ENCODE measurements at places on chromosomes 3 and 15.

- DNase-seq: no peak
Observed at GRCh38 chr15:55222588-55222987, 25.8 kb upstream of the RSL24D1 start.

- peak; percentile 79 for DNase-seq
Observed at GRCh38 chr3:81490541-81491288, 270.7 kb downstream of the GBE1 start.

DNA sequence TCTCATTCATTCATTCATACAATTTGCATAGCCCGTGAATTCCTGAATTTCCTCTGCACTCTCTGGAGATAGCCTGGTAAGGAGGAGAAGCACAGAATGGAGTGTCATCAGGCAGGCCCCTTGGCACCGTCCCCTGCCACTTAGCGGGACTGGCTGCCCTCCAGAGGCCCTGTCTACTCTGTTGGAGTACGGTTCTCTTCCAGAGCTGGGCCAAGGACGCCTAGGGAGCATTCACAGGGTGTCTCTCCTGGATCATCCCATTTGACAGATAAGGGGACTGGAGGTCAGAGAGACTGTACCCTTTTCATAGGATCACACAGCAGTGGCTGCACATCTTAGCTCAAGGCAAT is 48.0 kb downstream of the PTH1R start:
- DNase-seq: peak; percentile 10

DNA sequence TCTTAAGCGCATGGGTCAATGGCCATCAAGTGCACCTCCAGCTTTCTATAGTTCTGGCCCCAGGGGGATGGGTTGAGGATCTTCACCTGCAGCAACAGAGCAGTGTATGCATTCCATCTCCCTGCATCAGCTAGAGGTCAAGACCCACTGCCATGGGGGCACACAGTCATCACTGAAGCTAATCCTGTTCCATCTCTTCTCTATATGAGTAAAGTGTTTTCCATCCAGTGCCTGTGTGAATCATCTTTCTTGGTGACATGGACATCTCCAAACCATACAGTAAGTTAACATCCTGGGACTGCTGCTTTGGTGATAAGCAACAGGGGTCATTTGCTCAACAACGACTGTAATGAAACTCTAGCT is 4.4 kb upstream of the ENTPD3 start:
- no peak for DNase-seq

DNA sequence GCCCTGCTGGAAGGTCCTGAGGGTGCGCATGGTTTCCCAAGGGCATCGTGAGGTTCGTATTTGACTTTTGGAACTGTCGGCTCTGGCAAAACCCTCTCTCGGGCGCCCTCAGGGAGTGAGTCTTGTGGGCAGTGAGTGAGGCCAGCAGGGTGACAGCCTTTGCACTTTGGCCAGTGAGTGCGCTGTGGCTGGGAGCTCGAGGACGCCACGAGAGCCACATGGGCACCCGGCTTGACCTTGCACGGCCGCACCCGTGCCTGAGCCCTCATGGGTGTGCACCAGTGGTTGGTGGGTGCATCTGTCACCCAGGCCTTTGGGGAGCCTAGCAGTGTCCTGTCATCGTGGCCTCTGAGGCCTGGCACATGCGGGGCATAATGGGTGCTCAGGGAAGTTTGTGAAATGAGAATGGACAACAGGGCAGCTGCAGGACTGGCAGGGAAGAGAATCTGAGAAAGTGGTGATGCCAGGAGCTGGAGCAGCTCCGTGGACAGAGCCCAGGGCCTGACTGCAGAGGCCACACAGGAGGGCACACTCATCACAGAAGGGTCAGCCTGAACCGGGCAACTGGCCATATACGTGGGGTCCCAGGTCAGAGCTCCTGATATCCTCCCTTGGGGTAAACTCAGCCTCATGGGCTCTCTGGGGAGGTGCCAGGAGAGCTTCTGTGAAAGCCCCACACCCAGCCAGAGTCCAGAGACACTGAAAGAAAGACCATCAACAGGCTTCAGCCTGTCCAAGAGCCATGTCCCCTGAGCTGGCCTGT is 30.4 kb upstream of the SNRPA1 start:
- peak; percentile 39 for DNase-seq

GRCh38 chr3:48656061-48656840 is 6.4 kb downstream of the CELSR3 start:
- peak; percentile 68 for DNase-seq

DNA sequence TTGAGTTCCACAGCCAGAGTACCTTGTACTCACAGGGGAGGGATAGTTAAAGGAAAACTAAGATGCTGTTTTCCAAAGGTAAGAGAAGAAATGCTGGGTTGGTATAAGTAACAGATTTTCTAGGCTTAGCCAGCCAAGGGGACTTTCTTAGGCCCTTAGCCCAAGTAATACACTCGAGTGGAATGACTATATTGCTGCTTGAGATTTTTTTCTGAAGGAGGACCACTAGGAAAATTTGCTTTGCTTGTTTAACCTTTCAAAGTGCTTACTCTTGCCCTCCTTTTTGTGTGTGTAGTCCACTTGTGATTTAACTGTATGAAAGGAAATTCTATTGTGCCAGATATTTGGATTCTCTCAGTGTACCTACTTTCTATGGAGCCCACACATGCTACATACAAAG is 50.5 kb downstream of the IL5RA start:
- no peak for DNase-seq

Measured in tibial artery (tissue), 4 donors.